ENCODE measurements at places on chromosomes 16 and 17.

- DNase-seq = no peak
Observed at GRCh38 chr16:63702981-63703590, 1418.8 kb downstream of the CDH11 start.

GRCh38 chr17:70352834-70353233, 183.5 kb downstream of the KCNJ2 start:
- no peak for DNase-seq

DNA sequence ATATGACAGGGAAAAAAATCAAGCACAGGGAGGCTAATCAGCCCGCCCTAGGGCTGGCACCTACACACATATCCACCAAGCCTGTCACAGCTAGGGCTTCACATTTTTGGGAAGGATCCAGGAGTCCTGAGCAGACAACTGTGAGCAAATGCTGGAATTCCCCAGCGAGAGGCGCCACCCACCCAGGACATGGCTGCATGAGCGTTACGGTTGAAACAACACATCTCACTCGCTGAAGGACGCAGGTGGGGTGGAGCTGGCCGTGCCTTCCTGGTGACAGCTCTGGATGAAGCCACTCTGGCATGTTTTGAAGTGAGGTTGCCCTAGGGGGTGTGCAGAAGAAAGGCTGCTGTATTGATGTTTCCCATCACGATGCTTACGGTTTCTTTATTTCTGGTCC, 315.1 kb upstream of the EEF2KMT start:
- no peak for DNase-seq

DNA sequence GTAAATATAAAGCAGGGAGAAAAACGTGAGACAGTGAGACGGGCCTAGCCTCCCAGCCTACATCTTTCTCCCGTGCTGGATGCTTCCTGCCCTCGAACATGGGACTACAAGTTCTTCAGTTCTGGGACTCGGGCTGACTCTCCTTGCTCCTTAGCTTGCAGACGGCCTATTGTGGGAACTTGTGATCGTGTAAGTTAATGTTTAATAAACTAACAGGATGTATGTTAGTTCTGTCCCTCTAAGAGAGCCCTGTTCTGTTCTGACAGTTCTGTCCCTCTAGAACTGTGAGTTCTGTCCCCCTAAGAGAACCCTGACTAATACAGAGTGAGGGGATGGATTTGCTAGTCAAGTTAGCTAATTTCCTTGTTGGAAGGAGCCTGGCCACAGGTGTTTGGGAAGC, 16.7 kb upstream of the MYH10 start:
- DNase-seq = no peak

DNA sequence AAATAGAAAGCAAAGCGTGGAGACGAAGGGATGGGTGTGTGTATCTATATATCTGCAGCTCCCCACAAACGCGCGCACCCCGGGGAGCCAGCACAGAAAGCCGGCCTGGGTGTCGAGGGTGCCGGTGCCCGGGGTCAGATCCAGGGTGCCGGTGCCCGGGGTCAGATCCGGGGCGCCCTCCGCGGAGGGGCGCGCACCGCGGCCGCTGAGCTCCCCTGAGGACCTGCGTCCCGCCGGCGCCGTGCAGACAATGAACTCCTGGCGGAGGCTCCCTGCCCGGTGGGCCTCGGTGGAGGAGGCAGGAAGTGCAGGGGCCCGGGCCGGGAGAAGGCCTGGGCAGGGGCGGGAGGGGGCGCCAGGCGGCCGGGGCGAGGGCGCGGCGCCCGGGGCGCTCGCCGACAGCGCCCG, 1.1 kb downstream of the ZNF423 start:
- no peak for DNase-seq

DNA sequence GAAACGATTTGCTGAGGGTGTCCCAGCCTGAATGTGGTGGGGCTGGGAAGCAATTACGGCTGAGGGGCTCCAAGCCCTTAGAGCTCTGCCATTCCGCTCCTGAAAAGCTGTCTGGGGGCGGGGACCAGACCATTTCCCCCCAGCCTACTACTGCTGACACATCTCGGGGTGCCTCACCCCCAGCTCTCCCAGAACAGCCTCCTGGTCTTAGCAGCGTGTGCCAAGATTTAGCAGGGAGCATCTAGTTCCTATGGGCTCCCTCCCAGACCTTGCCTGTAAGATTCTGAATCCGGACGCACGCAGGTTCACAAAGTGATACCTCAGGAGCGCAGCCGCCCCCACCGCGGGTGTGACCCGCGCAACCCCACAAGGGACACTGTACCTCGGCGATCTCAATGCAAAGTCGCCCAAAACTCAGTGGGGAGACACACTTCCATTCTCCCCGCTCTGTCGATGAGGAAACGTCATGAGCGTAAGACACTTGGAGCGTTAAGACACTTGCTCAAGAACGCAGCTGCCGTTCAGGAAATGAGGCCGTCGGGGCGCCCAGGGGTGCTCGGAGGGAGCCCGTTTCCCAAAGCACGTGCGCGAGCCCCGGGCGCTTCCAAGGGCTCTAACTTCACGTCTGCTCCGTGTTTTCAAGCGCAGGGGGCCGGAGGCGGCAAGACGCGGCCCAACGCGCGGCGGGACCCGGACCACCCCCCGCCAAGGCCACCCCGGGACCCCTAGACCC, 629 bp downstream of the GEMIN4 start:
- peak; percentile 57 for DNase-seq

GRCh38 chr16:1372292-1372950, 20.7 kb downstream of the GNPTG start:
- DNase-seq = no peak

DNA sequence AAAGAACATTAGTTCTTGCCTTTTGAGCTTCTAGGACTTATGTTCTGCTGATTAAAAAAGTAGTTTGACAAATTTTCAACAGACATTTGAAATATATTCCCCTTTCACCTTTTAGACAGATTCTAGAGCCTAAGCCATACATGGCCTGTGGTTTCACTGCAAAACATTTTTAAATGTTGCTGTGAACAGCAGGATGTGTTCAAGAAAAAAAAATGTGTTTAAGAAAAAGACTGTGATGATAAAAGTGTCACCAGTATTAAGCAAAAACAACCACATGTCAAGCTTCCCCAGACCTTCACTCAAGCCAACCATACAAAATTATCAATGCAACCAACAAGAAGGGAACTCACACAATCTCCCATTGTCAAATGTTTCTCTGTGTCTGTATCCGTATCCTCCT, 103.5 kb downstream of the SYCE1L start:
- DNase-seq = no peak

DNA sequence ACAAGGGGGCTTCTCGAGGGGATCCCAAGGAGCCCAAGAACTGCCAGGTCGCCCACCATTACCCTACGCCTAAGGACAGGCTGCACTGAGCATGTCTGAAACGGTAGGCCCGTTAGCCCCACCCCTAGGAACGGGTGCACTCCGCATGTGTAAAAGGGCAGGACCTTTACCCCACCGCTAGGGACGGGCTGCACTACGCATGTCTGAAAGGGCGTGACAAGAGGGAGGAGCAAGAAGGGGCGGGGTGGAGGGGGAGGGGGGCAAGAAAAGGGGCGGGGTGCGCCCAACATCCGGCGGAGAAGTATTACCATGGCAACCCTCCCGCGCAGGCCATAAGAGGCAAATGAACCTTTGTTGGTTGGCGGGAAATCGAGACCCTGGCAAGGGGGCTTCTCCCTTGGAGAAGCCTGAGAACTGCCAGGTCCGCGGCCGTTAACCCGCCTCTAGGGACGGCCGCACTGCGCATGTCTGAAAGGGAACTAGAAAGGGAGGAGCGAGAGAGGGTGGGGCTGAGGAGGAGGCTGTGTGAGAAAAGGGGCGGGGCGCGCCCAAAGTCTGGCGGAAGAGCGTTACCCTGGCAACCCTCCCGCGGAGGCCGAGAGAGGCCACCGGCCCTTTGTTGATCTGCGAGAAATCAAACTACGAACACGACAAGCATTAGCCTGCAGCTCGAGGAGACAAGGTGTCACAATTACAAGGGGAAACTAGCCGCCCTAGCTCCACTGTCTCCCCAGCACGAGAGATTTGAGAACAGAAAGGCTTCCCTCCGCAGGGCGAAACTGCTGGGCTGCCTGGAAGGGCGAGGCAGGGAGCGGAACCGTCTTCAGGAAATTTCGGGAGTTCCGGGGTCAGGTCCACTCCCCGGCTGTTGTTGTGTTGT, 2046.8 kb downstream of the TP53TG3F start:
- no peak for DNase-seq

- DNase-seq = no peak
Observed at GRCh38 chr17:62017496-62017895, 47.6 kb downstream of the MED13 start.

DNA sequence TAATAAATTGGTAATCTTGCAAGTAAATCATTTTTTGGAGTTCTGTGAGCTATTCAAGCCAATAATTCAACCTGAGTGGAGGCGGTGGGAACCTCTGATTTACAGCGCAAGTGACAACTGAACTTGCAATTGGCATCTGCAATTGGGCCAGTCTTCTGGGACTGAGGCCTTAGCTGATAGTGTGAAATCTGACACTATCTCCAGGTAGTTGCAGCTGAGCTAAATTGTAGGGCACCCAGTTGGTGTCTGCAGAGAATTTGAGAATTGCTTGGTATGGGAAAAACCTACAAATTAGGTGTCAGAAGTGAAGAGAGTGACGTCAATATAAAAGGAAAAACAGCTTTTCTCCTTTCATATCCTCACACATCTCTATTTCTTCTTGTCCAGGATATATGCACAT, 1633.6 kb upstream of the GOT2 start:
- DNase-seq = no peak

GRCh38 chr16:1343428-1344242, 8.0 kb downstream of the TSR3 start:
- DNase-seq = no peak

DNA sequence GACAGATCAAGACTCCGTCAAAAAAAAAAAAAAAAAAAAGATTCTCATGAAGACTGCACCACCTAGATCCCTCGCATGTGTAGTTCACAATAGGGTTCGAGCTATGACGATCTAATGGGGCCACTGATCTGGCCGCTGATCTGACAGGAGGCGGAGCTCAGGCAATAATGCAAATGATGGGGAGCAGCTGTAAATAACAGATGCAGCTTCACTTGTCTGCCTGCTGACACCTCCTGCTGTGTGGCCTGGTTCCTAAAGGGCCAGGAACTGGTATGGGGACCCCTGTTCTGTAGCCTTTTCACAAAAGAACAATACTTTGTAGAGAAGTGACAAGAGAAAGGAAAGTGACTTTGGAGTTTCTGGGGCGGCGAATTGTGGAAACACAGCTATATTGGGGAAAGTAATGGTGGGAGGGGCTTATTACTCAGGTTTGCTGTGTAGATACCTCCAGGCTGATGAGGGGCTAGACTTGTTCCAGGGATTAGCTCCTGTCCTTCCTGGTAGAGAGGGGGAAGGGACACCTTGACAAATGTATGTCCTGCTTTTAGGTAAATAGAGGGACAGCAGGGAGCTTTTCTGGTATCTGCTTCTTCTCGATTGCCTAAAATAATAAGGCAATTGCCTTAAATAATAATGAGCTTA, 57.1 kb downstream of the HAPSTR1 start:
- no peak for DNase-seq

- DNase-seq = no peak
Observed at GRCh38 chr16:11319529-11320146, 25.6 kb upstream of the RMI2 start.

DNA sequence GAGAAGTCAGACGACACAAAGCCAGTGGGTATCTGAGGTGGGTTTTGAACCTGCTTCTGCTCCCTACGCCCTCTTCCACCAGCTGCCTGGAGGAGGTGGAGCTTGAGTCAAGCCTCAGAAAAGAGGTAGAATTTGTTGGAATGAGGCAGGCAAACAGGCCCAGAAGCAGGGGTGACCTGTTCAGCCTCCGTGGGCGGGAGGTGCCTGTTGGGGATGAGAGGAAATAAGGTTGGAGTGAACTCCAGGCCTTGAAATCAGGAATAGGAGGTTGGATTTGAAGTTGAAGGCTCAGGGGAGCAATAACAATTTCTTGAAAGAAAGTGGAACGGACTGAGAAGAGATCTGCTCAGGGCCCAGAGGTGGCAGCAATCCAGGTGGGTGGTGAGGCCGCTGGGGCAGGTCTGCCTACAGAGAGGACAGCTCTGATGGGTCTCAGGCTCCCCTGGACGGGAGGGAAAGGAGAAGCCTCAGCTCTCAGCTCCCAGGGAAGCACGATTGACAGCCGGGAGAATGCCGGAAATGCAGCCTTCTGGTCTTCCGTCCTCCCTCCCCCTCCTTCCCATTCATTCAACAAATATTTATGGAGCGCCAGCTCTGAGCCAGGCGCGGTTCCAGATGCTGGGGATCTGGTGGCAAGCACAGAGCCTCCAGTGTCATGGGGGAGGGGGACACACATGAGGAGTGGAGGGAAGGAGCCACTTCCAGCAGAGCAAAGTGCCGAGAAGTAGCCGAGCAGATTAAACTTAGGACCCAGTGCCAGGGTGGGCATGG, 61.9 kb upstream of the CIBAR2 start:
- DNase-seq = no peak

DNA sequence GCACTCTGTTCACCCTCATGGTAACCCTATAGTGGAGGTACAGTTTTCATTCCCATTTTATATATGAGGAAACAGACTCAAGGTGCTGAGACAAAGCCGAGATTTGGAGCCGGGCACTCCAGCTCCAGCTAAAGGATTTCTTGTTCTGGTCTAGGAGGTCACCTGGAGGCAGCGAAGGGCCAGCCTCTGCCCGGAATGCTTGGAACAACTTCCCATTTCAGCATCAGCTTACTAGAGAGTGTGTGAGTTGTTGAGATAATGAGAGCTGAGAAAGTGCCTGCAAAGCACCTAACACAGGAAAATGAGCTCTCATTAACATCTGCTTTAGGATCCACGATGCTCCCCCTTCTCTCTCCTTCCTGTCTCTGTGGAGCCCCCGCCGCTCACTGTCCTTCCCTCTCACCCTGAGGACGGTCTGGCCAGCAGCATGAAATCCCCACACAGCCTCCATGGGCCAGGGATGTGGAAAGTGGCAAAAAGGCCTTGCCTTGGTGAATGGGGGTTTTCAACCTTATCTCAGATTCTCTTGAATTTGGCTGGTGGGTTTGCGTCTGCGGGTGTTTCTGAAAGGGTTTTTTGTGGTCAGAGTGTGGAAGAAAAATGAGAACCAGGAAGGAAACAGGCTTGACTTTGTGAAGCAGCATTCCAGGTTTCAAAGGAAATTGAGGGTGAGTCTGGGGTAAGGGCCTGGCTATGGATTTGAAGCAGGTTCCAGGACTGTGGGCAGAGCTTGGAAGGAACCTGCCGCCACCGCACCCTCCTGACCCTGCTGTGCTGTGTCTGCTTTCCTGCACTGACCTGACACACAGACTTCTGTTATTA, 178.7 kb downstream of the FOXL1 start:
- DNase-seq = no peak

DNA sequence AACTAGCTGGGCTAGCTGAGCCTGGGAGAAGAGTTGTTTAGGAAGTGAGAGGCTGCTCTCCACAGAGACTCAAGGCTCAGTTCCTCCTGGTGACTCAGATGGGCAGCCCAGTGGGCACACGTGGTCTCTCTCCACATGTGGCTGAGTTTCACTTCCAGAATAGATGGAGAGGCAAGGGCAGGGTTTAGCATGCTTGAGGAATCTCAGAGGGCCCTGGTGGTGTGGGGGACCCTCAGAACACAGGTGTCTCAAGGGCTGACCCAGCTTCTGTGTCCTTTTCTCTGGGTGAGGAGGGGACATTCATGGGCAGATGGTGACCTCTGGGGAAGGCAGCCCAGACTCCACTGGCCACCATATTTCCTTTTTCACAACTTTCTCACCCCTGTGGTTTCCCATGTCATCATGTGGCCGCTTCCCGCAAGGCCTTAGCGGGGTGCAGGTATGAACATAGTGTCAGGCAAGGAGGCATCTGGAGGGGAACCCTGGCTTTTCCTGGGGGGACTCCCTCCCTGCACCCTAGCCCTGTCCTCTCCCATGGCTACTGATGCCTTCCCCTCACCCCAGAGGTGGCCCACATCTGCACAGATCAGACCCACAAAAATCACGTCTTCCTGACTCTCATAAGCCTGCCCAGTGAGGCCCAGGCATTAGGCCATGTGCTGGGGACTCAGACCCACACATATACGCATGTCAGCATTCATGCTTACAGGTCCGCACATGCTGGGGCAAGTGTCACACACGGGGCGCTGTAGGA, 3.3 kb downstream of the GRN start:
- no peak for DNase-seq

Measured in activated CD4-positive, alpha-beta T cell treated with anti-CD3 and anti-CD28 coated beads, Interleukin-2, amount 50 U/mL, for 16 hours (primary cell).